IPS DF 6.9 (cell line): ENCODE measurements at places on chromosomes 6 and 20.

DNA sequence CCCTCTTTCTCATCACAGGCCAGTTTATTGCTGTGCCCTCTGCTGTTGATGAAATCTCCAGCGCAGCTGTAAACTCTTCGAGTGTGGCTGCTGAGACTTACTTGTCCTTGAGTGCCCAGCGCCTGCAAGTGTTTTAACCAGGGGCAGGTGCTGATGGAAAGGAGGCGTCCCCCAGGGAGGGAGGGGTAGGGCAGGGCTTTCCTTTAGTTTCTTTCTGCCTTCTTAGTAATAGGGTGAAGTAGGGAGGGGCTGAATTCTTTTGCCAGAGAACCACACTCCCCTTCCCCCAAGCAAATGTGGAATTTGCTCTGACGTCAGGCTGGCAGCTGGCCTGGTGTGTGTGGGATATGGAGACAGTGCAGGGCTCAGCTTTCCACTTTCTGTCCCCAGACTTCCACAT is 61.2 kb downstream of the IGF2R start:
- DNase-seq: no peak

GRCh38 chr20:57633945-57634491 is 13.8 kb upstream of the ZBP1 start:
- no peak for DNase-seq

GRCh38 chr6:107718341-107718740 is 105.8 kb downstream of the SCML4 start:
- DNase-seq: no peak

GRCh38 chr20:61912665-61913422 is 152.8 kb downstream of the TAF4 start:
- no peak for DNase-seq

DNA sequence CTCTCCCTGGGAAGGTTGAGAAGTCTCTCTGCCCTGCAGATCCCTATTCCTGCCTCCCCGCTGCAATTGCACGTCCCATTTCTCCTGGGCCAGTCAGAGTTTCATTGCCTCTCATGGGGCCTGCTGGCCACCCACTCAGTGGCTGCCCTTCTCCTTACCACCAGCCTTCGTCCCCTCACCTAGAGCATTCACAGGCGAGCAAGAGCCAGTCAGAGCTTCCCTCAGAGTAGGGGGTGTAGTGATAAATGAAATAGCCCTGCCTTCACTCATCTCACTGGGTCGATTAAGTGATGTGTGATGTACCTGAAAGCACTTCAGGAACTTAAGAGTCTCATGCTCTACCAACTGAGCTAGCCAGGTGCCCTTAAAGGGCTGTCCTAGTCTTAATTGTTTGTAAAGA is 52.0 kb upstream of the FANCE start:
- no peak for DNase-seq

GRCh38 chr20:61516346-61517208 is 264.5 kb downstream of the CDH4 start:
- no peak for DNase-seq

DNA sequence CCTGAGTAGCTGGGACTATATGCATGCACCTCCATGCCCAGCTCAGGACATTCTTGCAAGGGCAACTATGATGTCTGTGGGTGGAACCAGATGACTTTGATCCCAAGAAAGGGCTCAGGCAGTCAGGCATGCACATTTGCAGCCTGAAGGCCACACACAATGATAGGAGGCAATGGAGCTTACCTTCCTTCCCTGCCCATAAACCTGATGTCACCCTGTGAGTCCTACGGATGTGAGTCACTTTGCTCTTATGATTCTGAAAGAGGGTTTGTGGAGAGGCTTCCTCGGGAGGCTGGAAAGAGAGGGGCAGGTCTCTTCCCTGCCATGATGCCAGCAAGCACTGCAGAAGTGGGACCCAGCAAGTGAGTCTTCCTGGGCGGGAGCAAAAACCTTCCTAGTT is 202.4 kb downstream of the LY86 start:
- DNase-seq: no peak

DNA sequence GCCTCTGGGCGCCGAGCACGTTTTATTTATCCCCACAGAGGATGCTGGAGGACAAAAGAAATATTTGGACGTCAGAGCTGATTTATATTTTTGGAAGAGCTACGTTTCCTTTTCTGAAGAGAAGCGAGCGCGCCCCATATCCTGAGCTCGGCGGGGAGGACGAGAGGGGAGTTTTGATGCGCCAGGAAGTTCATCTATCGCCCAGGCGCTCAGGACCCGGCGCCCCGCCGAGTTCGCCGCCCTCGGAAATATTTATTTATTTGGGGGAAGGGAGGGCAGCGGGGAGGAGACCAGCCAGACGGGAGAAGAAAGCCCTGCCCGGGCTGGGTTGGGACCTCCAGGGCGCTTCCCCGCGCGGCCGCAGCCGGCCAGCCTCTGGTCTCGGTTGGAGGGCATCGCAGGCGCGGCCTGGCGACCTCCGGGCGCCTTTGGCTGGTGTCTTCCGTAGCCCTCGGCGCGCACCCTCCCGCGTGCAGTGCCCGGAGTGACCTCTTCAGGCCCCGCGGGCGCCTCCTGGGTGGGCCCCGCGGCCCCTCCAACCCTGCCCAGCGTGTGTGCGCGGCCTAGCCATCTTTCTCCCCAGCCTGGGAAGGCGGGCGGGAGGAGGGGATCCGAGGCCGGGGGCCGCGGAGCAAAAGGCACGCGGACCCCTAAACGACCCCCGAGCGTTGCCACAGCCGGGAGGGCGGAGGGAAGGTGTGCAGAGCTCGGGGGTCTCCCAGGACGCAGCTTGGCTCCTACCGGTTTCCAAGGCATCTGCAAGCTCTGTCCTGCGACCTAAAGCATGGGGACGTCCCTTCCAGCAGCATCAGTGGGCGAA is 5.4 kb upstream of the FOXF2 start:
- no peak for DNase-seq

- no peak for DNase-seq
Measured at GRCh38 chr6:85792254-85792653, 149.6 kb upstream of the SYNCRIP start.

- no peak for DNase-seq
Measured at GRCh38 chr6:35076997-35077712, 64.0 kb downstream of the TCP11 start.

DNA sequence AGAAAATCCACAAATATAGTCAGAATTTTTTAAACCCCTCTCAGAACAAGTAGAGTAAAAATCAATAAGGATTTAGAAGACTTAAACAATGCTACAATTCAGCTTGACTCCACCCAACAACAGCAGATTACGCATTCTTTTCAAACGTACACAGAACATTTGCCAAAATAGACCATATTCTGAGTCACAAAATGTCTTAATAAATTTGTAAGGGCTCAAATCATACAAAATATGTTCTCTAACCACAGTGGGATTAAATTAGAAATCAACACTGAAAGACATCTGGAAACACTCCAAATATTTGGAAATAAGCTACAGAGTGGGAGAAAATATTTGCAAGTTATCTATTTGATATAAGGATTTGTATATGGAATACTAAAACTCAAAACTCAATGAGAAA is 164.2 kb upstream of the AKAP12 start:
- no peak for DNase-seq

GRCh38 chr20:63940071-63940471 is 16.1 kb downstream of the UCKL1 start:
- DNase-seq: no peak
